ENCODE measurements at places on chromosomes 6 and 20.
A peak's percentile ranks its signal among the peaks of the same experiment; 100 is the strongest.

- peak; percentile 84 for DNase-seq
Measured at GRCh38 chr6:40997234-40997957, 41.6 kb downstream of the UNC5CL start.

DNA sequence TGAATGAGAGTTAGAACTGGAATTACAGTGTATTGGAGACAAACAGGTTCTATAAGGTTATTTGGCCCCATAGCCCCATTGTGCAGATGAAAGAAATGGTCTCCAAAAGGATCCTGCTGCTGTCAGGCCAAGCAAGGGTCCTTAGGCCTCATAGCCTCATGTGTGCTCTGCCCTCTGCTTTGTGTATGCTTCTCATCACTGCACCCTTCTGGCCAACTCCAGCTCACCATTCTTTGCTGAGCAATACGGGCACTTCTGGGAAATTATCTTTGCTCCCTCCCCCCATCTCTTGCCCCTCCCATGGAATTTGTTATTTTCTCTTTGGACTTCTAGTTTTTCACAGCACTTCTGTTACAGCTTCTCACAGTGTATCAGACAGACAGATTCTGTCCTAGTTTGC lies 298.8 kb downstream of the FOXA2 start:
- no peak for DNase-seq

DNA sequence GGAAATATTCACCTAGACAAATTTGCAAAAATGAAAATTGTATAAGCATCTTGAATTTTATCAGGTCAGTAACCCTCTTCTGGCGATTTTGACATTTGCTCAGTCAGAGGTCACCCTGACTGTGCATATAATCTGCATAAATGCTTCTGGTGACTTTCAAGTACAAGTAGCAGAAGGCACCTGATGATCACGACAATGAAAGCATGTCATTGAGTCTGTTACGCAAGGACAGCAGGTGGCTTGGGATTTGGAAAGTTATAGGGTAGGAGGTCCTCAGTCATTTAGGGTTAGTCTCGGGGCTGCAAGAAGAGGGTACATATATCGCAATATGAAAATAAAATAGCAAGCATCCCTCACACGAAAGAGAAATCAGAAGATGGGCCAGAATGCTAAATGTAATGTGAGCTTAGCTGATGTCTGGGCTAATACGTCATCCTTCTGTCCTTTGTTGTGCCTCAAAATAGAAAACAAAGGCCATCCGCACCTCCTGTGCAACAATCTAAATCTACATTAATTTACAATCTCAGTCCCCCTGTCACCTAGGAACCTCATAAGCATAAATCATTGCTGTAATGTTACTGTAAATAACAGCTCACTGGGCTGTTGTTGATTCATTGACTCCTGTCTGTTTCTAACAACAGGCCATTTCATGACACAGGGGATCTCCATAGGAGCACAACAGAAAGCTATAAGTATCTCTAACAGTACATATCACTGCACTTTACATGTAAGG lies 155.2 kb upstream of the RSPO3 start:
- no peak for DNase-seq

- peak; percentile 48 for DNase-seq
Measured at GRCh38 chr6:105318660-105319059, 84.2 kb downstream of the PREP start.

DNA sequence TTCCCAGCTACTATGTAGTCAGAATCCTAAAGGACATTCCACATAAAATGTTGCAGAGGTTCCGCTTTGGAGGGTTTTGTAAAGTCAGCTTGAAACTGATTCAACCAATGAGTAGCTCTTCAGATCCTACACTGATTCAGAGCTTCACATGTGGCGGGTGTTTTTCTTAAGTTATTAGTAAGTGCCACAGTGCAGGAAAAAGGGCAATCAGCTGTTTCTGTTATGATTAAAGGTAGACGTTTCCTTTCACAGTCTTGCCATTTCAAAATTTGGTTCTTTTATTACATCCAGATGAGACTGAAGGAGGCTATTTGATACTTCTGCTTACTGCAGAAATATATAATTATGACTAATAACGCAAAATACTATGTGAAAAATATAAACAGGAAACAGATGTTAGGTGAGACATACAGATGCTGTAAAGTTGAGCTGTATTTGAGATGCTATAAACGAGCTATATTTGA lies 443.9 kb downstream of the CDKAL1 start:
- DNase-seq = no peak

DNA sequence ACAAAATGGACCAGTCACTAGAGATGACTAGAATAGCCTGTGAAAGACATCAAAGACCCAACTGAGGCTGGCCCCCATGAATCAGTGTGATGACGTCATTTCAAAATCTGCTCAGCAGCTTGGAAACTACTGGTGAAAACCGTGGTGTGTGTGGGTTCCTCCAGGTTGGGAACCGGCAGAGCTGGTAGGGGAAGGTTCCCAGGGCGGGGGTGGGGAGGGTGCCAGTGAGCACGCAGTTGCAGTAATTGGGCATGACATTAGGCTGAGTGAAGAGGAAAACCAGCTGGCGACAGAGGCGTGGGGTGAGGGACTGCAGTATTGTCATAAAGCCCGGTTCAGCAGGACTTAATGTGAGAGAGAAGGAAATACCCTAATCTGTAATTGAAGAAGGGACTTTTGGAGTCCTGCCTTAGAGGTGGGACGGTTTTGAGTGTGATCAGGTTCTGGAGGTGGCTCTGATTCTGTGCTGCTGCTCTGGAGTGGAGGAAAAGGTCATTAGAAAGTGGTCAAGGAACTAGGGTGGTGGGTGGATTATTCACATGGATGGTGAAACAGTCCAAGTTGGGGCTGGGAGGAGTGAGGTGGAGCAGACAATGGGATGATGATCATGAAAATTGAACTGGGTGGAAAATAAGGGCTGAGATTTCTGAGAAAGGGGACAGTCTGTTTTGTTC lies 52.0 kb upstream of the MTHFD1L start:
- peak; percentile 16 for DNase-seq

DNA sequence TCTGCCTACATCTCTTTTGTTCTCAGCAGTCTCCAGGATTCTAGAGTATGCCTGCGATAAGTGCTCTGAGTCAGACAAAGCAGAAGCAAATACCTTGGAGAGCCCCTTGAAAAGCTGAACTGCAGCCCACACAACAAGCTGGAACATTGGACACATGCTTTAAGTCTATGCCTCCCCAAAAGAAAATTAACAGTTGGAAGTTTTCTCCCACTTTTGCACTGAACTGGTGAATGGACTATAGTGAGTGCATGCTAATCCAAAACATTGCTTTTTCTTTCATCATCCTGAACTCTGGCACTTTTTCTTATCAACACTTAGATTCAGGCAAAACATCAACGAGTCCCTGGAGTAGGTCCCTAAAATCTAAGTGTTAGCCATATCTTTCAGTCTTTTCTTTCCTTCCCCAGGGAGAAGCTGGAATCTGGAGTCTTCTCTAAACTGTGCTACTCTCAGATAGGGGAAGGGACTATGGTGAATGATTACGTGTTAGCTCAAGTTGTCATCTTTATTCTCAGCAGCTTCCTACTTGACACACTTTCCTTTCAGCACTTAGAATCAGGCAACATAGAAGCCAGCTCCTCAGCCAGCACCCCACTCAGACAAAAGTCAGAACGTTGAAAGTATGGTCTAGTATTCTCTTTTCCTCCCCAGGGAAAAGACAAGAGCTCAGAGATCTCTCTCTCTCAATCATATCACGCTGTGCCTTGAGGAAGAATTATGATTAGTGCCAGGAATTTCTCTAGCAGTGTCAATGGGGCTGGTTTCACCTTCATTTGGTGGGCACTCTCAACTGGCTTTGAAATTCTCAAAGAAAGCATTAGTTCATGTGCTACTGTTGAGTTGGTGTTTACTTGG lies 811.0 kb upstream of the GJE1 start:
- DNase-seq = no peak

GRCh38 chr6:69795469-69796072 lies 1.2 kb downstream of the LMBRD1 start:
- no peak for DNase-seq

DNA sequence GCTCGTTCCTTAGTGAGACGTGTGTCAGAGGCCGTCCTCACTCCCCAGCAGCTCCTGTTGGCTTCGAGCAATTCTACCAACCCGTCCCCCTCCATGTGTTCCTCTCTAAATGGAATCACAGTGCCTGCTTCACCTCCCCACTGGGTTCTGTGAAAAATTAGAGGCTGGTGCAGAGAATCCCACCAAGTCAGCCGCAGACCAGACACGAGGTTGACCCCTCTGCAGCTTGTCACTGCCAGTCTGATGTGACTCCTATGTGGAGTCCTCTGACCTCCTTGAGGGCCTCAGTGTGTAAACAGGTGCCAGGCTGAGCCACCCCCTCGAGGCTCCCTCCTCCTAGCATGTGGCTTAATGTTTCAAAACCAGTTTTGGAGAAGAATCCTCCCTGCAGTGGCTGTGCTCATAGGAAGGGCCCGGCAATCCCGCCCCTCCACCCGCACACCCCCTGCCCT lies 12.6 kb upstream of the IRF4 start:
- no peak for DNase-seq

- DNase-seq = no peak
Measured at GRCh38 chr6:139152088-139152891, 17.4 kb downstream of the HECA start.

DNA sequence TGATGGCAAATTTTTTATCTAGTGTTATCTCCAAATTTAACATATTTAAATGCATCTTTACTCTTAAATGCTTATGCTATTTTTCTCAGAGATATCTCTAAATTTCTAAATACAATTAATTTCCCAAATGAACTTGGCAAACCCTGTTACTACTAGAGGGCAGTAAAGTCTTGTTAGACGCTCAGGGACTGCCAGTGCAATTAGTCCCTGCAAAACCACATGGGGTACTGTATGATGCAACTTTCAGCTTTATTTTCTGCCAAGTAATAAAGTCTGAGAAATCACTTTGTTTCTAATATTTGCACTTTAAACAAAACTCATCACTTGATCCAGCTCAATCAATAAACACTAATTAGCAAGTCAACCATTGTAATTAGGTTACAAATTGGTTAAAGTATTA lies 76.0 kb upstream of the ADGRB3 start:
- DNase-seq = no peak

GRCh38 chr20:62088258-62089127 lies 22.8 kb upstream of the TAF4 start:
- peak; percentile 68 for DNase-seq

GRCh38 chr20:63154395-63154794 lies 61.5 kb downstream of the YTHDF1 start:
- DNase-seq = no peak

GRCh38 chr6:131040866-131041265 lies 22.2 kb downstream of the EPB41L2 start:
- DNase-seq = no peak

DNA sequence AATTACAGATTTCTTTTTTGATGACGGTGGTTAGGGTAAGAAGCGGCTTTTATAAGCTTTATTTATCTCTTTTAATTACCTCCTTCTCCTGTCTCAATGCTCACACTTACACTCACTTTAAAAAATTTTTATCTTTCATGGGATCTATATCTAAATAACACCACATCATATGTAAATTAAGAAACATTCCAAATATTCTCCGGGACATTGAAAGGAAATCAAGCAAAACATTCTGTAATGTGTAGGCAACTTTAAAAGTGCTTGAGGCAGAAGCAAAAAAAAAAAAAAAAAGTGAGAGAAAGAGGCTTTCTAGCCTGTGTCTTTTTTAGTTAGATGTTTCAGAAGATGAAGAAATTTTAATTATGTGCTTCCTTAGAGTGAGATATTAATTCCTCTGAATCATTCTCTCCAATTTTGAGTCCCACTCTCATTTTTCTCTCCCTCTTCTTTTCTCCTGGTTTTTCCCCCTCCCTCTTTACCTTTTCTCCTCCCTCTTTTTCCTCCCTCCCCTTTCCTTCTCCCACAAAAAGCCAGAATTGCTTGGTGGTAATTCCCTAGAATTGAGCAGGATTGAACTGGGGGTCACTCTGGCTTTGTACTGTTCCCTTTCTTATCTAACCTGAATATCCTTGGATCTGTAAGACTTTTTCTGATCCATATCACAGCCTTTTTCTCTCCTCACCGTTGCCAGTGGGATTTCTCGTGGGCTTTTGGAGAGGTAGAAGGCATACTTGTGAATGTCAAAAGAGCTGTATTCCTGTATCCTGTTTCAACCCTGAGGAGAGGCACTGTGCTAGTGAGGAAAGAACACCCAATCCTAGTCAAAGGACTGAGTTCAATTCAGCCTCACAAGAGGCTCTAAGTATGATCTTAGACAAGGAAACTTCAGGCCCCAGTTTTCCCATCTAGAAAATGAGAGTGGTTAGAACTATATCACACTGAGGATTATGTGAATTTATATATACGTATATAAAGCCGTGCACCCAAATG lies 30.4 kb downstream of the KCNQ5 start:
- DNase-seq = no peak

- DNase-seq = no peak
Measured at GRCh38 chr6:128605961-128606360, 85.6 kb upstream of the PTPRK start.

GRCh38 chr6:50707652-50708300 lies 5.5 kb upstream of the TFAP2D start:
- no peak for DNase-seq

GRCh38 chr6:44771647-44772415 lies 384.3 kb downstream of the CDC5L start:
- no peak for DNase-seq

DNA sequence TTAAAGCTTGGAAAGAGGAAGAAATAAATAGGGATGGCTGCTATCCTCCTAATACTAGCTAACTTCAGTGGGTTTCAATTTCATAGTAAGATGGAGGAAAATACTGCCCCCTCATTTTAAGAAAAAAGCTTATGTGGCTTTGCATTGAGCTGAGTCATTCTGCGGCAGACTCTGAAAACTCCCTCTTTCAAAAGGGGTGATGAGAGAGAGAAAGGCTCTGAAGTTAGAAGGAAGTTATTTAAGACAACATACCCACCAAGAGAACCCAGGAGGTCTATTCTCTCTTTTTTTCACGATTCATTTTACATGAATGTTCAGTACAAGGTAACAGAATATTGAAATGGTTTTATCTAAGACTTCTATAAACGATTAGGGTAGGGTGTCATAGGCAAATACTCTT lies 4.5 kb downstream of the PRDM13 start:
- no peak for DNase-seq

DNA sequence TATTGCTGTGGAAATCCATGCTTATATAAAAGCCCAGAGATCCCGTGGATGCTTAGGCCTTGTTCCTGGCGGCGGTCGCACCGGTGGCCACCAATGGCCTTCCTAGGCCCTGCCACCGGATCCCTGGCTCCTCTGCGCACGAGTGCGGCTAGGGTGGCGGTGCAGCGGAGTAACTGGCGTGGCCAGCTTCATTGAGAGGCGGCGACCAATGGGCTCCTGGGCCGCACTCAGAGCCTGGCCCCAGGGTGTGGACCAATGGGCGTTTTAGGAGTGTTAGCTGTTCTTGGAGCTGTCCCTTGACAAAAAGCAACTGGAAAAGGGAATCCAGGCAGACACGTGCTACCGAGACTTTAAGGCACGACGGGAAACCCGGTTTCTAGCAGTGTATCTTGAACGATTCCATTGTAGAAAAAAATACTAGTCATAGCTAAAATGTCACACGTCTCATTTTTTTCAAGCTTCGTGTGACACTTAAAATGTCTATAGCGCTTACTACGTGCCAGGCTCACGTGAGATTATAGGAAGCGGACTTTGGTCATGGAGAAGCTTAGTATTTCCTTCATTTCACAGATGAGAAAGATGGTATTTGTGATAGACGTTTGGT lies 1.7 kb downstream of the AMD1 start:
- DNase-seq = peak; percentile 88

- peak; percentile 23 for DNase-seq
Measured at GRCh38 chr6:6734479-6735465, 146.3 kb downstream of the LY86 start.

Data from Caki2 (cell line).